ENCODE measurements at places on chromosomes 5 and 9.

DNA sequence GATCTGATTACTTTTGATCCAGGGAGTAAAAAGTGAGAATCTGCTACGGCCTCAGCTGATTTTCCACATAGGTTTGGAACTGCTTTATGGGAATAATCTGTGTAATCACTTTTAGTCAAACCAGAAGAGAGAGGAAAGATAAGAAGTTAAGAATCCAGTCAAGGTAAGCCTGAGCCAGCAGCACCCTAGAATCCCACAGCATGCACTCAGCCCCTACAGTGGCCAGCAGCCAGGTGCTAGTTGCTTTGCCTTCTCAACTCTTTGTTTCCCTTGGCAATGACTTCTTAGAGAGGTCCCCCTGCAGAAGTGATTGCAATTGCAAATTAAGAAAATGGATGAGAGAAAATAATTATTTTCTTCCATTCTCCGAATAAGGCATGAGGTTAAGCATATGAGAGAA lies 59.7 kb upstream of the TMED7 start:
- H3K4me3 ChIP-seq: no peak overlapping the region
- DNase-seq: no peak
- H3K36me3 ChIP-seq: no peaks in the 10 kb centered on the region
- H3K27me3 ChIP-seq: peaks cover 19% of the 10 kb centered on the region
- no peak overlapping the region for H3K27ac ChIP-seq
- H3K4me1 ChIP-seq: no peaks in the 10 kb centered on the region

DNA sequence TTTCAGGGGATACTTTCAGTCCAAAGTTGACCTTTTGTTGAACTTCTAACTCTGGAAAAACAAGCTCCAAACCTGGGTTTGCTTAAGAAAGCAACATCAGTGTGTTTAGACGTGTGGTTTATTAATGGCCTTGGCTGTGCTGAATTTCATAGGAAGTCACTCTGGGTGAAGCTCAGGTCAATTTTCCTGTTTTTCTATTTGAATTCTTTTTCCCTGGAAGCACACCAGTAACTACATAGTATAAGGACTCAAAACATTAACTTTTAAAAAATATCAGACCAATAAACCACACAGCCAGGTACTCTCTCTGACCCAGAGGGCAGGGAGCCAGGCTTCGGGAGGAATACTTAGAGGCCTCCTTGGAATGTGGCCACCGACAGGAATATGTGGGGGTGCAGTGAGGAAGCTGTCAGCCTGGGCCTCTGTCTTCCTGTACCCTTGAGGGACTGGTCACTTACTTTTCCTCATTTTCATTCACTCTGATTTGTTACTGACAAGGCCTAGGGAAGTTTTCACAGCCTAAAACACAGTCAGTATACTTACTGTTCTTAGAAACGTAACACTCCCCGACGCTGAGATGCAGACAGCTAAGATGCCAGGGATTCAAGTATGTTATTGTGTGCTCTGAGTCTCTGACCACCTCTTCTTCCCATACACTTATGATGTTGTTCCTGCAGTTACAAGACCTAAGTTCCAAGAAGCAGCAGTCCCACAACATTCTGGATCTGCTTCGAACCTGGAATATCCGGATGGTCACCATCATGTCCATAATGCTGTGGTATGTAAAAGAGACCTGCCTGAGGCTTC lies 18.9 kb downstream of the SLC22A5 start:
- no peak overlapping the region for H3K27ac ChIP-seq
- no peak for DNase-seq
- no peak overlapping the region for H3K4me3 ChIP-seq
- H3K27me3 ChIP-seq: no peaks in the 10 kb centered on the region
- peaks cover 44% of the 10 kb centered on the region for H3K4me1 ChIP-seq

DNA sequence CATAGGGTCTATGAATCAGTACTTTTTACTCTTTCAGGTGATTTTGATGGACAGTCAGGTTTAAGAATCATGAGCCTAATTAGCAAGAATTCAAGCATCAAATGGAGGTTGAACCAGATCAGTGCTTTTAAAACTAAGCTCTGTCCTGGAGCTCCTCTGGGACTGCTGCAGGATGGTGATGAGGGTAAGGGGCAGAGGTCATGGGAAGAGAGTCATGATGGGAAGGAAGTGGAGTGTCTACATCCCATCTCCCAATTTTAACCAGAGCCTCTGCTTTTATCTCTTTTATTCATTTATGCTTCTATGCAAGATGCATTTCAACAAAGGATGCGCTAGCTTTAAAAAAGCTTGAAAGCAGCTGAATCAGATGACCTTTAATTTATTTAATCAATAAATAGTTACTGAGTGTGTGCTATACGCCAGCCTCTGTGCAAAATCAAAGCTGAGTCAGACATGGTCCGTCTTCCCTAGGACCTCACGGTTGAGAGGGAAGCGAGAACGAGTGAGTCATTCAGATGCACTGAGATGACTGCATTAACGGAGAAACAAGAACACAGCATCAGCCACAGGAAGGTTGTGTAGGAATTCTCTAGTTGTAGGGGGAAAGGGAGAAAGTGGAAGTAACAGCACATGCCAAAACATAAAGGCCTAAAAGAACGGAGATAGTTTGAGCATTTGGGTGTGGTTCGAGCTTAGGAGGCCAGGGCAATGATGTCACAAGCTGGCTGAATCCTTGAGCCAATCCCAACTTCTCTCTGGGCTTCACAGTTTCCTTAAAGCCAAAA lies 441.6 kb upstream of the BRINP1 start:
- no peak for DNase-seq
- H3K36me3 ChIP-seq: no peaks in the 10 kb centered on the region
- H3K27me3 ChIP-seq: no peaks in the 10 kb centered on the region
- H3K4me1 ChIP-seq: no peaks in the 10 kb centered on the region
- no peak overlapping the region for H3K27ac ChIP-seq
- no peak overlapping the region for H3K4me3 ChIP-seq

DNA sequence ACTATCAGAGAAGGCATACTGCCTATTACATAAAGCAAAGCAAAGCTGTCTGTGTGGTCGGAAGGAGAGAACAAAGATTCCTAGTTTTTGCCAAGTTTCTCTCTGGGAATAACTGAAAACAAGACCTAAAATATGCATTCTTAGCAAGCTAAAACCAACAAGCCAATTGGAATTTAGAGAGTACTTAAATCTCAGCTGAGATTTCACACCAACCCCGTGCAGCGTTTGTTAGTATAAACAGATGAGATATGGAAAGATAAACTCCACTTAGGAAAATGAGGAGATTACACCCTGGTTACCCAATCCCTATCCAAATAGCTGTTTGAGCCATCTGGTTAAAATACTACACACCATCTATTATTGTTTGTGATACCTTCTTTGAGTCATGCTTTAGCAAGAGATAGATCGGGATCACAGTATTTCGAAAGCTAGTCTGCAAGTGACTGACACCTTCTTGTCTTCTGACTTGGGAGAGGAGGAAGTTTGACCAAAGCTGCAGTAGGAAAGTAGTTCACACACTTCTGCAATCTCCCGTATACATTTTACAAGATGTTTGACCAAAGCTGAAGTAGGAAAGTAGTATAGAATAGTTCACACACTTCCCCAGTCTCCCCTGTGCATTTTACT lies 18.2 kb downstream of the FAF2 start:
- no peak overlapping the region for H3K27ac ChIP-seq
- H3K4me1 ChIP-seq: peaks cover 9% of the 10 kb centered on the region
- no peak for DNase-seq
- peaks cover 19% of the 10 kb centered on the region for H3K36me3 ChIP-seq
- H3K27me3 ChIP-seq: no peaks in the 10 kb centered on the region

Data from activated CD8-positive, alpha-beta T cell treated with anti-CD3 and anti-CD28 coated beads for 36 hours (primary cell).